ENCODE measurements at places on chromosomes 7 and 10.

- no peak for DNase-seq
These were observed 181.8 kb upstream of the MDFIC start for GRCh38 chr7:114740095-114740494.

DNA sequence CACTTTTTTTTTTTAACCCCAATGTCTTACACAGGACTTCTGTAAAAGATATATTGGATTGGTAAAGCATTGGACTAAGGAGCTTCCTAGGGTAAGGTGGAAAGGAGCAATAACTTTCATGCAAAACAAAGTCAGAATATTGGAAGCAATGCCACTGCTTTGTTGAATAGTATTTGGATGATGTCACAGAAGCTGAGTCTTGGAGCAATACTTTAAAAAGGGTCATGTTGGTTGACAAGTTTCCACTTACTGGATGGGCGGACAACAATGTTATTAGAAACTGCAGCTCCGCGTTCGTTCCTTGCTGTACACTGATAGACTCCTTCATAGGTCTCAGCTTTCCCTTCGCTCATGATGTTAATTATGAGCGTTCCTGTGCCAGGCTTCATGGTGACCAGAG, 101.9 kb upstream of the LAMB4 start:
- no peak for DNase-seq

DNA sequence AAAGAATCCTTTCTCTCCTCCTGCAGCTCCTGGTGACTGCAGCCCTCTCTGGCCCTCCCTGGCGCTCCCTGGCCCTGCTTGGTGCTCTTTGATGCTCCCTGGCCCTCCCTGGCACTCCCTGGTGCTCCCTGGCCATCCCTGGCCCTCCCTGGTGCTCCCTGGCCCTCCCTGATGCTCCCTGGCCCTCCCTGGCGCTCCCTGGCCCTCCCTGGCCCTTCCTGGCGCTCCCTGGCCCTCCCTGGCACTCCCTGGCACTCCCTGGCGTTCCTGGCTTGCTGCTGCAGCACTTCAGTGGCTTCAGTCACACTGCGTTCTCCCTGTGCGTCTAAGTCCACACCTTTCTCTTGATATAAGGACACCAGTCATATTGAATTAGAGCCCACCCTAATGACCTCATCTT, 15.2 kb upstream of the FGFR2 start:
- no peak for DNase-seq

DNA sequence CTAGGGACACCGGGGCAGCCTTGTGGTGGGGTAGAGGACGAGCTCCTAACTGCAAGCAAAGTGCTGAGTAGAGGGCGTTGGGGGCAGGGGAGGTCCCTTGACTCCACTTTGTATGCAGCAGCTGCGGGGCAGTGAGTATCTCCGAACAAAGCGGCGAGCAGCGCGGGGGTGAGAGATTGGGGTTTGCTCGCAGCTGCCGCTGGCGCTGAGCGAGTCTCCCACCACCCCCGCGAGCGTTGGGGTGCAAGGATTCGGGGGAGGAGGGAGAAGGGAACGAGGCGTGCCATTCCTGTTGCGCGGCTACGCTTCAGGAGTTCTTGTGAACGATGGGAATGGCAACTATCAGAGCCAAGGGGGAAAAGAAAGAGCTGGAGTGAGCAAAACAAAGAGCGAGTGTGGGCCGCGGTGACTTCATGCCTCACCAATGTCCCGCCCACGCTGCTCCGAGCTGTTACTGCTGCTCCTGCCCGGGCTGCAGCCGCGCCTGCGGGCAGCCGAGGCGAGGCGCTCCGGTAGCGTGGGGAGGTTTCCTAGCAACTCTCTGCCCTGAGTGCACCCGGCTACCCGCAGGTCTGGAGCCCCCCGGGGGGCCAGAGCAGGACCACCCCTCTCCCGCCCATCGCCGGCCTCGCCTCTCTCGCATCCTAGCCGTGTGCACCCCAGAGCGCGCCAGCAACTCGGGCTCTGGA, at the start of gene ITGB8:
Gene ITGB8 (plus strand): TSS at position 662 of the 689 bp plus-strand sequence. CDS start 907 bp downstream, outside the sequence.
- peak; percentile 32 for DNase-seq

DNA sequence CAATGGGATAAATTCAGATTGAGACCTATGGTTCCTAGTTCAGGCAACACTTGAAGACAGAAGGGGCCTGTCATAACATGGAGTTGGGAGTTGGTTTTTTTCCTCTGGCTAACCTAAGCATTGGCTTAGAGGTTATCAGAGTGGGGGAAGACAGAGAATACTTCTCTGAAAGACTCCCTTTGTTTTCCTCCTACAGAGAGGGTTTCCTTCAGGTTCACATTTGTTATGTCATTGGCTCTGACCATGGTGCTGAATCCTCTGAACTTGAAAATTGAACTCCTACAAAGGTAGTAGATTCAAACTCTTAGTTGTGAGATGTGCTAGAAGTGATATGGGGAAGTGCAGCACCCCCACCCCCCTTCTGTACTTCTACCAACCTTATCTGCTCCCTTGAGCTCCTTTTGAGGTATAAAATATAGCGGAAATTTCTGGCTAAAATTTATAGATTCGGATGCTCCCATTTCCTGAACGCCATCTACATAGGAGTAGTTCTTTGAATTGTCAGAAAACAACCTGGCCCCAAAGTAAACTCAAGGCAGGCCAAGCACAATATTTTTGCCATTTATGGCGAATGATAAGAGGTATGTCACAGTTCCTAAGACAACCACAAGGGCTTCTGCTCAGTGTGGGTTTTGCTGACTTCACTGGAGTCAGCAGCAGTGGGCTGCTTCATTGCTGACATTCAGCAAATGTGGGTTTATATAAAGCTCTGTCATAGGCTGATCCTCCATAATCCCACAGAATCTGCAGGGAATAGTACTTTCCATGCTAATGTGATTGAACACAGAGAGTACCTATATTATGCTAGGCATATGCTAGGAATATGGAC, 131.6 kb upstream of the KLF14 start:
- DNase-seq, result no peak

DNA sequence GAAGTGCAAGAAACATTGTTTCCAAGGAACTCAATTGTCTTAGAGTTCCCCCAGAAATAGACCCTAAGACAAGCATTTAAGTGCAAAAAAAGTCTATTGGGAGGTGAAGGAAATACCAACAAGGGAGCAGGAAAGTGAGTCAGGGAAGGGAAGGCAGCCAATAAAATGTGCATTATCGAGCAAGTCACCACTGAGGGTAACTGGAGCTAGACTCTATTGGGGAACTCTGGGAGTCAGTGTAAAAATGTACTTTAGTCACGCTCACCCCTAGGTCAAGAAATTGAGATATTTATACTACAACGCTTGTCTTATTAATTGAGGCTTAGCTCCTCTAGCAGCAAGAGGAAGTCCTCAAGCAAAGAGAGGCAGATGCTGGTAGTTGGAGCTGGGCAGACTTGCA, 137.7 kb downstream of the RTKN2 start:
- DNase-seq, result no peak

- no peak for DNase-seq
These were observed 612 bp upstream of the SLC18A3 start for GRCh38 chr10:49609283-49610113.

DNA sequence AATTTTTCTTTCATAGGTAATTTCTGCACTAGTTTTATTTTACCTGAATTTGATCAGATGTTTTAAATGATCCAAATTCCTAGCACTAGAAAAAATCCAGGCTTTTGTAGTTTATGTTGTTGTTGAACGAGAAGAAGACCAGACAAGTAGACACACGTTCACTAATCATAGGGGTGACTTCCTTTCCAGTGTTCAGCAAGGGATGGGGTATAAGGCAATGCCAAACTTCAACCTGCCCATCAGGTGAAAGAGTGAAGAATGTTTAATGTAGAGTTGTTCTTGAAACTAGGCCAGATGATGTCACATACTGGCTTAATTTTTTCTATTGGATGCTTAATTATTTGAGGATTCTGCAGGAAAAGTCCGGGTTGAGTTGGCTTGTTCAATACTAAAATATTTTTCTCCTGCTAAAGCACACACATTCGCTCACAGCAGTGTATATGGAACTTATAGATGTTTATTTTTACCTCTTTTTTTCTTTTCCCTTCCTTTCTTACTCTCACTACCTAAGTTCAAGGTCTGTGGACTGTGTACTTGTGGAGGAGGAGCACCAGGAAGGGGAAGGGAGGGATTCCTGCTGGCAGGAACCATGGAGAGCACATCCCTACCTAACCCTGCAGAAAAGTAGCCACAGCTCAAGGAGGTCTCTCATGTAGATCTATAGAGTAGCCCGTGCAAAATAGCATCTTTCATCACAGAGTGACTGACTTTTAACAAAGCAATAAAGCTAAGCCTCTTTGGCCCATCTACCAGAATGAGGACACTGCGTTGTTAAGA, 23.1 kb upstream of the AKR1E2 start:
- no peak for DNase-seq

DNA sequence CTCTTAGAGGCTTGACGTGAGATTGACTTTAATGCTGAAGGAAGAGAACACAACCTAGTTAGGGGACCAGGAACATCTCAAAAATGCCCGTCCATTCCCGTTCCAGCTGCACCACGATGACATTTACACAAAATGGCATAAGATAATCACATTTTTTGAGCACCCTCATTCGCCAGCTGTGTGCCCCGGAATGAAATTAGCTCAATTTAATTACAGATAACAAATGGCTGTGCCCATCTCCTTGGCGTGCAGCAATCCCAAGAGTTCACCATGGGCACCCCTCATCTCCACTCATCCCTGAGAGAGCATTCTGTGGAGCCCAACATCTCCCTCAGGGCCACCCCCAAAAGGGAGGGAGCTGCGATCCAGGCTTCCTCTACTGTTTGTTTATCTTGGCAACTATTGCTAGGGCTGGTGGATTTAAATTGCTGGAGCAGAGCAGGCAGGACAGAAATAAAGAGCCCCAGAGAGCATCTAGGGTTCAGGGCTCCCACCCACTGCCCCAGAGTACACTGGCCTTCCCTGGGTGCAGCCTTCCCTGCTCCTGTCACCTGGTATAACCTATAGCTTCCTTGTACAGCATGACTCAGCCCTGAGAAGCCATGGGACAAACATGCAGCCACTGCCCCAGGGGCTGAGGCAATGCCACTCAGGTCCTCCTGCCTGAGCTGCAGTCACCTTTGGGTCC, 263.5 kb downstream of the ZEB1 start:
- DNase-seq, result no peak

DNA sequence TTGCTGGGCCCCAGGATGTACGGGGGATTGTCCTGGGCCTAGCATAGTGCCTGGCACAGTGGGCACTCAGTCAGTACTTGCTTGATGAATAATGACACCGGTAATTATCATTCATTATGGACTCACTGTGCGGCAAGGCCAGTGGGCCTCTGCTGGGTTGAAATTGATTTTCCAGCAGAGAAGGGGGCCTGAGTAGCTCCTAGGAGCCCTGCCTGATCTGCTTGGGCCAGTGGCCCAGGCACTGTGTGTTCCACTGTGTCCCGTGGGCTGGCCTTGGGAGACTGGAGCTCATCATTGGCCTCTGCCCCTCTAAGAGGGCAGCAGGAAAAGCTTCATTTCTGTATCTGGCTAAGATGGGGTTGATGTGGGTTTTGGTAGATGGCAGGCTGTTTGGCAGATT, 1.4 kb downstream of the CHST3 start:
- DNase-seq, result no peak

DNA sequence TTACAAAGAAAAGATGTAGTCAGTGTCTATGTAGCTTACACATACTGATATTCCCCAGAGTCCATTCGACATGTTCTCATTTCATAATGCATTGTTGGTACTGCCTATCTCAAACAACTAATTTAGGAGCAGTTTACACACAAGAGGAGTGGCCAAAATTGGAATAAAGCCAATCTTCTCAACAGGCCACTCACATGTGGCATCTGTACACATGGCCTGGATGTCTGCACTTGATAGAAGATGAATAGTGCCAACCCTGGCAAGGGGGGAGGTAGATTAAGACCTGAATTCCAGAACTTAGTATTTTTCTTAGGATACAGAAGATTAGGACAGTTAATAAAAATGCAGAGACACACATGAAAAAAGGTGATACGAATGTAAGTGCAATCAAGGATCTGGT, 125.3 kb upstream of the STARD3NL start:
- DNase-seq, result no peak

DNA sequence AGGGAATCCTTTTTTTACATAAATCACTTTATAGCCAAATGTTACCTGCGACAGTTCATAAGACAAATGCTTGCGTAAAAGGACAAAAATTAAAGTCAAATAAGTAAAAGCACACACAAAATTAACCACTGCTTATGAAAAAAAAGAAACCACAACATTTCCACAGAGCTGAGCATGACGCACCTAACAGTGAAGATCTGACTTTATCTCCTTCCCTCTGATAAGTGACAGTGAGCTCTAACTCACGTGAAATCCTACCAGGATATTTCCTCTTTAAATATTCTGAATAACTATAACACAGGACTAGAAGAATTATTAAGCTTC, 225.5 kb downstream of the SFMBT2 start:
- DNase-seq, result no peak

DNA sequence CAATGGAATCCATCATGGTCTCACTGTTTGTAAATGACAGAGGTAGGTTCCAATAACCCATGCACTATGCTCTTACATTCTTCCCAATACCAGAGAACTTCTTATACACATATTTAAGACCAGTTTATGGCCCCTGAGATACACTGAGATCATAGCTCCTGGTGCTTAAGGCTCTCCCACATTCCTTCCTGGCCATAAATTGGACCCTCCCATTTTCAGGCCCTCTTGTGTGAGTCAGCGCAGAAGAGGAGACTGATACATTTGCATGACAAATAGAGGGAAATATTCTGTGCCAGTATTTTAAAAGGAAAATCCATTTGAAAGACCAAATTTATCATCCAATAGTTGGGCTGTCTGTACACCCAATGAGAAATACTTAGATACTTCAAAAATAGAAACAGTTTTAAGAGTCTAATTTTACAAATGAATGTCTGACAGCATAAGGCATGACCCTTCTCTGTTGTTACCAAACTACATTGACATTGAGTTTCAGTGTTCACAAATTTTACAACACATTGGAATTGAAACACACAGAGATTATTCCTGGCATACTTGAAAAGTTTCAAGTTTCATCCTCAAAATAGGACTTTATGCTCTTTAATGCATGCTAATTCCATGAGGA, 35.3 kb downstream of the SLC16A9 start:
- no peak for DNase-seq

- peak; percentile 48 for DNase-seq
These were observed 3.4 kb upstream of the ARHGAP22 start for GRCh38 chr10:48608279-48608681.

DNA sequence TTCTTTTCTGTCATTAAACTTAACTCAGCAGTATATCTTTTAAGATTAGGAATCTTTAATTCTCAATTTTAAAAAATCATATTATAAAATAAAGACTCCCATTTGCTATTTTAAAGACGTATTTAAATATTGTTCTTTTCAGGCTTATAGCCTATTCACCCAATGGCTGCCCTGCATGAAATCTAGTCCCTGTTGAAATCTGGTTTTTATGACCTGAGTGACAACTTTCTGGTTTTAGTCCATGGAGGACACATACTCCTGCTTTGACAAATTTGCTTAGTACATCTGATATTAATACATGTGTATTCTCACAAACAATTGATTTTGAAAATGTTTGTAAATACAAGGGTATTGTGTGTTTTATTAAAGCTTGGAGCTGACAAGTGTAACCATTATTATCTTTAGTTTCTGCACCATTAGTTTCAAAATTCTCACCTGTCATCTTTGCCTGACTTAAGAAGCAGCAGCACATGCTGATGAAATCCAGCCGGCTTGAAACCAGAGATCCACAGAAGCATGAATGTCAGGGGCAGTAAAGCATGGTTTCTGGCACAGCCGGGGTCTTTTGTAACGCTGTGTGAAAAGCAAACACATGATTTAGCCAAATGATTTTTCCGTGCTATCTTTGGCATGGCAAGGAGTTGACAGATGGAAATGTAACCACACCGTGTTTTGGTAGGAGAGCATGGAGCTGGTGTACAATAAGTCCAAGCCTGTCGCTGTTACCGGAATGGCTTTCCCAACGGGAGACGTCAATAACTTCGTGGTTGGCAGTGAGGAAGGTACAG, 262.8 kb downstream of the DYNC1I1 start:
- DNase-seq, result no peak

- no peak for DNase-seq
These were observed 2.9 kb upstream of the ADAM8 start for GRCh38 chr10:133279326-133280226.

Measured in memory B cell (primary cell).